ENCODE measurements at places on chromosomes 12 and 14.

DNA sequence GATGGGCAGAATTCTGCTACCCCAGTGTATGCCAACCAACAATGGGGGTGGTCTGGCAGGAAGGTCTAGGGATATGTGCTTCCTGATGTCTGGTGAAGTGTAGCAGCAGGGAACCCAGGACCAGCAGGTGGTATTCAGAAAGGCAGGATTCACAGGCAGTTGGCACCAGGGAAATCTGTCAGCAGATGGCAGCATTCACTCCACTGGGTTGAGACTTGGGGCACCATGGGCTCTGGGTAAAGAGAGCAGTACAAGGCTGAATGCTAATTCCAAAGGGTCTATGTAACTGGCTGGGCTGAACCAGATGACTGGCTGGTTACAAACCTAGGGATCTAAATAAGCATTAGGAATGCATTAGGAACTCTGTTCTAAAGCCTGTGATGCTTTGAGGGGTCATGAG lies 466.9 kb upstream of the STXBP6 start:
- DNase-seq = no peak

GRCh38 chr12:92080911-92081285 lies 64.7 kb downstream of the BTG1 start:
- no peak for DNase-seq

DNA sequence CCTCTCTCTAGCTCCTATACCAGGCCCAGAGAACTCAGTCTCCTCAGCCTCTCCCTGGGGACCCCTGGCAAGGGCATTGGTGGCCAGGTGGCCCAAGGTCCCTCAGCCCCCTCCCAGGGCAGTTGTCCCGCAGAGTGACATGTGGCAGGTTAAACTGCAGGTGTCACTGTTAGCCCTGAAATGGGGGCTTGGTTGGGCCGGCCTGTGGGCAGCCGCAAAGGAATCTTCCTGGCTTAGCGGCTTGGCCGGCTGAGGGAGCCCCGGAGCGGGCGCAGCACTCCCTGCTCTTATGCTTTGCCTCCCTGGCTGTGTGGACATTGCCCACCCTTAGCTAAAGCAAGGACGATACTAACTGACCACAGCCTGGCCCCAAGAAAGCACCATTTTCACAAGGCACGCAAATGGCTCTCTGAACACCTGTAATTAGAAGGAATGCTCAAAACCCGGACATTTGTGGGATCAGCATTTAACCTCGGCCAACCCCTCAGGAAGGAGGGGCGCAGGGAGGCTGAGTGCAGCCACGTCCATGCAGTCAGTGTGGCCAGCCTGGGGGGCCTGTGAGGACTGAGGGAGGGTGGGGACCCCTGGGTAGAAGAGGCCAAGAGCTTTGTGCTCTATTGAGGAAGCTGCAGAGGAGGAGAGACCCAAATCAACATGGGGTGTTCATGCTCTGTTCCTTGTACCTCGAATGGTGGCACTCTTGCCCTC lies 82.2 kb downstream of the PAPOLA start:
- DNase-seq = no peak

- no peak for DNase-seq
These were observed at the start of gene ANKS1B for GRCh38 chr12:99984271-99985128. Gene ANKS1B (minus strand): TSS chr12:99984936. CDS start chr12:99984237, 699 bp downstream.

DNA sequence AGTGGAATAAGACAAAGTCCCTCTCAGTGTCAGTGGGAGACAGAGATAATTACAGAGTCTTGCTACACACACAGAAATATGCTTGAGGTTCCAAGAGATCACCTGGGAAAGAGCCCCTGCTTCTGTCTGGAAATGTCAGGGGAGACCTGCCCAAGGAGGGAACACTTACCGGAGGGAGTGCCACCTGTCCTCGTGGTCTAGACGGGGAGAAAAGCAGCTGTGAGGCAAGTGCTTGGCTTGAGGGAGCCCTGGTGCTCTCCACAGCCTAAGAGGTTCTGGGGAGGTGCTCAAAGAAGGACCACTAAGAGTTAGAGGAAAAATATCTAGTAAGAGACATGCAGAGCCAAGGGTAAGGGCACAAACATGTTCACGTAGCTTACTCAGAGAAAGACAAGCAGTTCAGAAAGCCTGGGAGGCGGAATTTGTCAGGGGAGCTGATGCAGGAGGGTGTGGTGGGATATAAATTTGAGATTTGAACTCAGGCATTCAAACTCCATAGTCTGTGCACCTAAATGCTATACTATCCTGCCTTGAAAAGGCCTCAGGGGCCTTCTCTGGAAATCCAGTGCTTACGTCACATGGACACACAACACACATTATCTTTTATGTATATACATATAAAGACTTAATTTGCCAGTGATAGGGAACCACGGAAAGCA lies 38.2 kb upstream of the GNPNAT1 start:
- no peak for DNase-seq

DNA sequence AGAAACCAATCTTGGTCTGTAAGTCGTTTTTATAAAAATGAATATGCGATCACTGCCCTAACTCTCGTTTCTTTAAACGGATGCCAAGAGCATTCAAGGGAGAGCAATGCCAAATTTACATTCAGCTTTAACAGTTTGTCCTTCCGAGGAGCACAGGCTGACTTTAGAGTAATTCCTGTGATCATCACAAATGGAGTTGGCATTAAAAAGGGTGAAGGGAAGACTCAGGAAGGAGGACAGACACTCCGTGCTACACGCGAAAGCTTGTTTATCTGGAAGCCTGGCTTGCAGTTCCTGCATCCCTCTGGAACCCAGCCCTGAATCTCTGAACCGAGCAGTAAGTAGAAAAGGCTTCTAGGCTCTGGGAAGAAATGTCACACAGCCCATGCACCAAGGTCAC lies 78.4 kb downstream of the PAPOLA start:
- no peak for DNase-seq

DNA sequence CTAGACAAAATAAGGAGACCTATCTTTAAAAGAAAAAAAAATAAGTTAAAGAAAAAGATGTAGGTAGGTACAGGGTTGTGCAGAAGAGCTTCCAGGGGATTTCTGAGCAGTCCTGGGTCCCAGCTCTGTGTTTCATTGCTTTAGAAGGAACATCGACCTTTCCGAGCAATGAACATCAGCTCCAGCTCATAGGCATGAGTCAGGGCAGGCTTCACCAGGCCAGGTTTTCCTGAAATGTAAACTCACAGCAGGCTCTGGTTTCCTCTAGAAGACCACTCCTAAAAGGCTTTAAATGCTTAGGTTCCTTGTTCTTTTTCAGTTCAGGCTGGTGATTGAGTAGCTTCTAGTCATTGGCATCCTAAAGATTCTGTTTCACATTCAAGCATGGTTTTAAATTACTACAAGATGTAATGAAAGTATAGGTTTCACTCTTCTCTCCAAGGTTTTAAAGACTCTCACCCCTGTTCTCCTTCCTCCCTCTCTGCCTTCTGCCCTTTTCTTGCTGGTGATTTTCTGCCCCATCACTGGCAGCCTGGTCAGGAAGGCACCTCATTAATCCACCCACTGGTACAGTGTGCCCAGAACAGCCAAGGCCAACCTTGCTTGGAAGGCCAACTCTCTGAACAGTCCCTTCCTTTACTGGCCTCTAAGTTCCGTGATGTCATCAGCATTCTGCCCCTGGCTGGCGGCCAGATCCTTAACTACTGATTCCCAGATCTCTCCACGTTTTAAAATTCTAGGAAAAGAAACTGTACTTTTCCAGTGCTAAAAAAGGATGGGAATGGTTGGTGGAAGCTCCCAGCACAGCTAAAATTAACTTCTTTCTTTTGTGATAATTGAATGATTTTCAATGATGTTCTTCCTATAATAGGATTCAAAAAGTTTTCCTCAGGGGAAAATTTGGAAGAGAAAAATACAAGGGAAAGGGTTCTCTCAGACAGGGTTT lies 109.4 kb upstream of the HIF1A start:
- DNase-seq = no peak

DNA sequence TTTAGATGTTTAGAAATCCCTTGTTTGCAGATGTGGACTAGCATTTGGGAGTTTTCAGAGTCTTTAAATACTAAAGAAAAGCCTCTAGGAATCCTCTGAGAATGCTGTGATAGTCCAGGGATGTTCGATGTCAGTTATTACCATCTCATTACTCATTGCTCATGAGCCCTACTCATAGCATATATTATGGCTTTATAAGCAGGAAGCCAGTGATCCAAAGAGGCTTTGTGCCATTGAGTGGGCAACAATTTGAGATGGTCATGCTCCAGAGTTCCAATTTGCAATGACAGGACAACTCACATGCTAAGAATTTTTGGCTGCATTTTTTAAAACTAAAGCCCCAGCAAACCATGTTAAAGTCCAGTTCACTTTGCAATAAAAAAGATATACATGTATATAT lies 163.0 kb downstream of the OTOGL start:
- DNase-seq = no peak

DNA sequence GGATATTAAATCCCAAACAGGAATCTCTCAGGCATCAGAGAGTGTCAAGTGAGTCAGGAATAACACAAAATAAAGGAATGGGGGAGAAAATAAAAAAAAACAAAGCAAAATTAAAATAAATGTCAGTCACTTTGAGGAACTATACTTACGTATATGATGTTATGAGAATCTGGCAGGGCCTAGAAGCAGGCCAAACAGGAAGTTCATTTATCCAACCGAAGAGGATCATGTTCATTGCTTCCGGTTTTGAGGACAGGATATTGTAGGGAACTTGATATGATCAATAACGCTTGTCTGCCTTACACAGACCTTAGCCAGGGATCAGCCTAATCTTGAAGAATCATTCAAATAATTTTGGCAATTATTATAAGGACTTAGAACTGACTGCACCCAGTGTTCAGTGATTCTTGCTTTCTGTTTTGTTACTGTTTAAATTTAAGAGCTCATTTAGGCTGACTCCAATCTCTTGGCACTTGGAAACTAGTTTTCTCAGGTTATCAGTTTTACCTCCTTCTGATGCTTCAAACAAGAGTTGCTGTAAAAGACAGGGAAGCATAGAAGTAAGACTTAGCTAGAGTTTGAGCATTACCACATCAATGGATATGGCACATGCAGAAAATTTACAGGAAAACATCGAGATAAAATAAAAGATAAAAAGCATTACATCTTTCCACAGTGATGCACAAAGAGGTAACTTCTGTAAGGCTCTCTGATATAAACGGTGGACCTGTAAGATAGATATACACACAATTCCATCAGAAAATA lies 53.4 kb downstream of the ZFC3H1 start:
- no peak for DNase-seq

GRCh38 chr14:92724516-92725340 lies 23.7 kb downstream of the LGMN start:
- DNase-seq = no peak

- no peak for DNase-seq
These were observed 4.4 kb upstream of the PLXNC1 start for GRCh38 chr12:94143951-94144350.
